Occipital lobe (tissue), 3 donors: ENCODE measurements at places on chromosomes 4 and X. TPM values are rescaled to one million over a fixed set of nuclear protein-coding genes. Genes with fewer than 3 reads are reported as not detected.

GRCh38 chrX:100731441-100732281, at the start of gene SYTL4:
Gene SYTL4 (minus strand): TSS chrX:100732121. CDS start chrX:100702037, 30,084 bp downstream.
- no peak for DNase-seq

GRCh38 chr4:177393236-177393635, 49.0 kb downstream of the AGA start:
- DNase-seq, result no peak

DNA sequence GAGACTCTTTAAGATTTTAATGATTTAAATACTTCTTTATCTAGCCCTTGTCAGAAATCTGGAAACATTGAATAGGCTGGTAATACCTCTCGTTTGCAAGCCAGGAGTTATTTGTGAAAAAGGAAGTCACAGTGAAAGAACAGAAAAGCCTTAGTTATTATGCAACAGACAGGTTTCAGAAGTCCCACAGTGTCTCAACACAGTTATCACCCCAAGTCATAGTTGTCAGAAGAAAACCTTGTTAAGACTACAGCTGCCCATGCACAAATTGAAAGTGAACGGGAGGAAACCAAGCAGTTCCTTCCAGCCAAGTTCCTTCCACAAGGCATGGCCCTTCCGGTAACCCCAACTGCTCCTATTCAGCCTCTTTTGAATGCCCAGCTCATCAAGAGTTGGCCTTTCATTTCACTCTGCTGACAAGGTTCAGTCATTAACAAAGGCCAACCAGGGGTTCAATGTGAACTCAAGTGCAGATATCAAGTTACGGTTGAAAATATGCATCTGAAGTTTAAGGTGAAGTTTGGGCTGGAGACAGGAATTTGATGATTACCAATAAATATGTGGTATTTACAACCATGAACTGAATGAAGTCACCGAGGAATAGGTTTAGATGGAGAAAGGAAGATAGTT, 15.6 kb downstream of the ALPK1 start:
- no peak for DNase-seq

DNA sequence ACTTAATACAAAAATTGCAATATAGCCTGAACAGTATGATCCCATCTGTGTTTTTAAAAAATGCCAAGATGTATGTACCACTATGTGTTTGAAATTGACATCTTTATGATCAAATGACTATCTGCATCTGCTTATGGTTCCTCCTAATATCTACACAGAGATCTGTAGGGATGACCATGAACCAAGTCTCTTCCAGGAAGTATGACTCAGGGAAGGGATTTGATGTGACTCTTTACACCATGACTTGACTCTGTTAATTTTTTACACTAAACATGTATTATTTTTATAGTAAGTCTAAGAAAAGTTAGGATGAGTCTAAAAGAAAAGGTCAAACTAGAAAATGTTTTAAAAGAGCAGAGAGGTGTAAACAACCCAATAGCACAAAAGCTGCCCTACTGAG, 164.0 kb downstream of the SH3KBP1 start:
- no peak for DNase-seq

DNA sequence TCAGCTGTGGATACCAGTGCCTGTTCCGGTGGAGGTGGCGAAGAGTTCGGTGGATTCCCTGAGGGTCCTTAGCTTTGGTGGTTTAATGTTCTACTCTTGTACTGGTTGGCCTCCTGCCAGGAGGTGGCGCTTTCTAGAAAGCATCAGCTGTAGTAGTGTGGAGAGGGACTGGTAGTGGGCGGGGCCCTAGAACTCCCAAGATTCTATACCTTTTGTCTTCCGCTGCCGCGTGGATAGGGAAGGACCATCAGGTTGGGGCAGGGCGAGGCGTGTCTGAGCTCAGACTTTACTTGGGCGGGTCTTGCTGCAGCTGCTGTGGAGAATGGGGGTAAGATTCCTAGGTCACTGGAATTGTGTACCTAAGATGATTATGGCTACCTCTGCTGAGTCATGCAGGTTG, 390.3 kb downstream of the FAM47A start:
- no peak for DNase-seq

DNA sequence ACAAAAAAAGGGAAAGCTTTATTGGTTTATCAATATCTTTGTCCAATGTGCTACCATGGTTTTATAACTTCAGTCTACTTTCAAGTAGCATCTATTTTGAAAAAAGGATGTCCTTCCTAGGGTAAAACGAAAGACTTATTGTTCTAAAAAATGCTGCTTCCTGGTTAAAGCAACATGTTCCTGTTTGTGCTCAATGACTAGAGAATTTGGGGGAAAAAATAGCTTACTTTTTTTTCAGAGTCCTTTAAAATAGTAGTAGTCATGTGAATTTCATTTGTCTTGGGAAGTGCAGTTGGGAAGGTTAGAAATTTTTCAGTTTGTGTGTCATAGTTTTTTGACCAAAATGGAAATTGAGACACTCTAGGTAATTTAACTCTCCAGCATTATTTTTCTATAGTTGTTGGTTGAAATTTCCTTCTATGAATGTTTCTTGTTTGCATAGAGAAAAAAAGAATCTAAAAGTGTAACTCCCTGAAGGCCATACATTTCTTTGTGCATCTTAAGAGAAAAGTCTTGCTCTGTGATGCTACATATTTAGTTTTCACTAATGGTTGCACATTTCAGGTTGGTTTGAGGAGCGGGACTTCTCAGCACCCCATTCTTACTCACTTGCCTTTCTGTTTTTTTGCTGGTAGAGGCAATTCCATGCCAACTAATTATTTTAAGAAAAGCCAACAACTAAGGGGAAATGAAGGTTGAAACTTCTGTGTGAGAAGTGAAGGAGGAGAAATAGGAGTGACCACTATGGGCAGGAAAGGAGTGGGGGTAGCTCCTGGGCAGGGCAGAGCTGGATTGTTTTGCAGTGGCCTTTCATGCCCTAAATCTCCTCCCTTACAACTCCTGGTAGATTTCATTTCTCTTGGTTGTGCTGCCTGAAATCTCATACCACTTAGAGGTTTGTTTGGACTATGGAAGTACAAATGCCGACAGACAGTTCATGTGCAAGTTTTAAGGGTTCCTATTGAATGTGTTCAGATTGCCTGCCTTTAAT, 76.4 kb downstream of the RAPGEF2 start:
- DNase-seq, result no peak

- DNase-seq, result no peak
These were observed 57.0 kb downstream of the LCORL start for GRCh38 chr4:17964576-17964975.

DNA sequence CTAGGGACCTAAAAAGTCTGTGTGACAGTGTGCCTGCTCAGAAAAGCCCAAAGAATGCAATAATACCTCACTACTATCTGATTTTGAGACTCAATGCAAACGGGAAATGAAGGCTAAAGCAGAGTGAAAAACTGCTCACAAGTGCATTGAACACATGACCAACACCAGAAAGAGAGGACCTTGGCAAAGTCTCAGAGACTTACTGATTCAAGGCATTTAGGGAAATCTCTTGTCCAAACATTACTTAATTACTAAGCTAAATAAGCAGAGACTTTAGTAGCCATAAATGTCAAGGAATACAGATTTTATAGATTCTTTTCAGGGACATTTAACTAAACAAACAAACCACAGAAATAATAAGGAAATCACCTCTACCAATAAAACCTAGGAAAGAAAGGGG, 916.0 kb downstream of the FSTL5 start:
- DNase-seq, result no peak

GRCh38 chr4:152949930-152950329, 13.8 kb downstream of the FHDC1 start:
- DNase-seq, result no peak

The OFD1 gene
- total RNA-seq, result 20.7 TPM

The C1QTNF7 gene
- 2.8 TPM for total RNA-seq

The C4orf51 gene
- not detected for total RNA-seq
